ENCODE measurements at places on chromosomes 7 and 10.

GRCh38 chr10:49282879-49283341 lies 16.1 kb upstream of the C10orf71 start:
- DNase-seq = peak; percentile 12

- no peak for DNase-seq
Observed at GRCh38 chr7:24740871-24741270, 16.4 kb downstream of the GSDME start.

DNA sequence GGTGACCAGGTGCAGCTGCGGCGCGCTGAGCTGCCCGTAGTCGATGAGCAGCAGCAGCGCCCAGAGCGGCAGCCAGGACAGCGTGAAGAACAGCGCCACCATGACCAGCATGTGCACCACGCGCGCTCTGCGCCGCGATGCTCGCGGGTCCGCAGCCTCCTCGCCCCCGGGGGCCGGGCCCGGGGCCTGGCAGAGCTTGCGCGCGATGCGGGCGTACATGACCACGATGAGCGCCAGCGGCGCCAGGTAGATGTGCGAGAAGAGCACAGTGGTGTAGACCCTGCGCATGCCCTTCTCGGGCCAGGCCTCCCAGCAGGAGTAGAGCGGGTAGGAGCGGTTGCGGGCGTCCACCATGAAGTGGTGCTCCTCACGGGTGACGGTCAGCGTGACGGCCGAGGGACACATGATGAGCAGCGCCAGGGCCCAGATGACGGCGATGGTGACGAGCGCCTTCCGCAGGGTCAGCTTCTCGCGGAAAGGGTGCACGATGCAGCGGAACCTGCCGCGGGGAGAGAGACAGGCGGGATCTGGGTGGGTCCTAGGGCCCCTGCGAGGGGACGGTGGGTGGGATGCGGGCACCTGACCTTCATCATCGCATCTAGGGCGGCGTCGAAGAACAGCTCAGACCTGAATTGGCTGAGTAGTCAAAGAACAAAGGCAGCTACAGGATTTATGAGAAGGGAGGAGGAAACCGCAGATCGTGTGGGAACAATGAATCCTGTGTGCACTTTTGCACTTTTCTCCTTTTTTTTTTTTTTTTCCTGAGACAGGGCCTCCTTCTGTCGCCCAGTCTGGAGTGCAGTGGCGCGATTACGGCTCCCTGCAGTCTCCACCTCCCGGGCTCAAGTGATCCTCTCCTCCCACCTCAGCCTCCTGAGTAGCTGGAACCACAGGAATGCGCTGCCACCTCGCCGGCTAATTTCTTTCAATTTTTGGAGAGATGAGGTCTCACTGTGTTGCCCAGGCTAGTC lies 22.4 kb upstream of the PPA1 start:
- DNase-seq = no peak

- DNase-seq = no peak
Observed at GRCh38 chr7:104024632-104025031, 35.2 kb upstream of the RELN start.

- DNase-seq = no peak
Observed at GRCh38 chr7:2701832-2702593, 14.0 kb downstream of the AMZ1 start.

DNA sequence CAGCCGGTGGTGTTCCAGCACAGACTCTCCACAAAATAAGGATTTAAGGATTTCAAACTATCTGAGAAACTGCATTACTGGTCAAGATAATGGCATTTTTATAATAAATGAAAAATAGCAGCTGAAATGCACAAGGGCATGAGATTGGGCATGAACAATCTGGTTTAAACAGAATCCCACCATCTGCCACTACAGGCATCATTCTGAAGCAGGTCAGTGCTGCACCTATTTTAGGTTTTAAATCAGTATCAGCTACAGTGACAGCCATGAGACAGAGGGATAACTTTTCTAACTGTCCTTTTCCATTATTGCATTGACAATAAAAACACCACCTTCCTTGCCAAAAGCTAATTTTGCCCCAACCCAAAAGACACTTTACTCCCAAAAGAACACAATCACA lies 186.8 kb downstream of the ETV1 start:
- DNase-seq = no peak

- DNase-seq = no peak
Observed at GRCh38 chr10:96212911-96213310, 58.5 kb downstream of the BLNK start.

GRCh38 chr7:132162556-132163144 lies 413.6 kb downstream of the PLXNA4 start:
- DNase-seq = no peak

DNA sequence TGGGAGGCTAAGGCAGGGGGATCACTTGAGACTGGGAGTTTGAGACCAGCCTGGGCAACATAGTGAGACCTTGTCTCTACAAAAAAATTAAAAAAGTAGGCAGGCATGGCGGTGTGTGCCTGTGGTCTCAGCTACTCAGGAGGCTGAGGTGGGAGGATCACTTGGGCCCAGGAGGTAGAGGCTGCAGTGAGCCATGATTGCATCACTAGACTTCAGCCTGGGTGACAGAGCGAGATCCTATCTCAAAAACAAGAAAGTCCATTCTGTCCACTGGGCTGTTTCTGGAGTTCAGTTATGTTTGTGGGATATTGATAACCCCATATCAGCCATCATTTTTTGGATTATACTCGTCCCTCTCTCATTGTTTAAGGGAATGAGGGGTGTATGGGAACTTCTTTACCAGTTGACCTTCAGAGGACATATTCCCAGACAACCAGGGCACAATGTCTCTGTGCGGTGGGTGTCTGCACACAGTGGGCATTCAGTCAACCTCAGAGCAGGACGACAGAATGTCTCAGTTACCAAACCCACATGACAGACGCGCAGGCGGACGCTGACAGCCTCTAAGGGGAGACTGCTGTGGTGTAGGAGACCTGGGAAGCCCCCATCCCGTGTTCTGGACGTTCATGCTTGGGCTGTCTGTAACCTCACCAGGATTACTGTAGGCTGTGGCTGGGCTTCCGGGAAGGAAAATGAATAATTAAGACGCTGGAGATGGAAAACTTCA lies 69.4 kb downstream of the CARD11 start:
- DNase-seq = no peak

DNA sequence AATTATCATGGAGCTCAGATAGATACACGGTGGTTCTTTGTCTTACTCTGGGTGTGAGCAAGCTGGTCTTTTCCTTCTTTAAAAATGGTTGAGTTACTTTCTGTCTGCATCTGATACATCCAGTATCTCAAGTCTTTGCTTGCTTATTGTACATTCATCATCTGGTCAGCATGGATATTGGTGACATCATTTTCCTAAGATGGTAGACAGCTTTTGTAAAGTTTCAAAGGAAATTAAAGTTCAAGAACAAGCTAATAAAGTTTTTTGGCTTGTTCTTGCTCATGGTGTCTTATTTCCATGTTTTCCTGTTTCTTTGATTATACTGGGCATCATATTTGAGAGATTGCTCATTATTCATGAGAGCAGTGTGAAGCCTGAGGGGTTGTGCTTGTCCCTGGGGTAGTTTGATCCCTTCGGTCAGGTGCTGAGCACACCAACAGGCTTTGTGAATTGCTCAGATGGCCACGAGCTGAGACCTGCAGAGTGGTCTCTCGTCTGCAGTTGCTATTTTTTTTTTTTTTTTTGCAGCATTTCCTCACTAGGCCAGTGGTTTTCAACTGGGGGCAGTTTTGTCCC lies 38.5 kb downstream of the MGMT start:
- DNase-seq = no peak

DNA sequence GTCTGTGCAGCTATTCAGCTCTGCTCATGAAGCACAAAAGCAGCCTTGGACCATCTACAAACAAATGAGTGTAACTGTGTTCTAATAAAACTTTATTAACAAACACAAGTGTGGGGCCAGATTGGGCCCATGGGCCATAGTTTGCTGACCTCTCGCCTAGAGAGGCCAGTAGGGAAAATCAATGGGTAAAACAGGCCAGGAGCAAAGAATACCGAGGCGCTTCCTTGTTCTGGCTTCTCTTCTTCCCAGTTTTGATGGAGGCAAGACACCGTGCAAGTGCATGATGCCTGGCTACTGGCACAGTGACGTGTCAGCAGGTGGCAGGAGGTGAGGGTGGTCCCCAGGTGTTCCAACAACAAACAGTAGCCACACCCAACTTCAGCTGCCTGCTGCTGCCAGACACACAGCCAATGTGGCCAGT lies 94.3 kb upstream of the SDK1 start:
- DNase-seq = no peak

- peak; percentile 38 for DNase-seq
Observed at GRCh38 chr10:84194424-84195043, at the start of gene CDHR1. Gene CDHR1 (plus strand): TSS chr10:84194537. CDS start chr10:84194761, 224 bp downstream.

- no peak for DNase-seq
Observed at GRCh38 chr7:71851776-71852498, 560.2 kb downstream of the CALN1 start.

DNA sequence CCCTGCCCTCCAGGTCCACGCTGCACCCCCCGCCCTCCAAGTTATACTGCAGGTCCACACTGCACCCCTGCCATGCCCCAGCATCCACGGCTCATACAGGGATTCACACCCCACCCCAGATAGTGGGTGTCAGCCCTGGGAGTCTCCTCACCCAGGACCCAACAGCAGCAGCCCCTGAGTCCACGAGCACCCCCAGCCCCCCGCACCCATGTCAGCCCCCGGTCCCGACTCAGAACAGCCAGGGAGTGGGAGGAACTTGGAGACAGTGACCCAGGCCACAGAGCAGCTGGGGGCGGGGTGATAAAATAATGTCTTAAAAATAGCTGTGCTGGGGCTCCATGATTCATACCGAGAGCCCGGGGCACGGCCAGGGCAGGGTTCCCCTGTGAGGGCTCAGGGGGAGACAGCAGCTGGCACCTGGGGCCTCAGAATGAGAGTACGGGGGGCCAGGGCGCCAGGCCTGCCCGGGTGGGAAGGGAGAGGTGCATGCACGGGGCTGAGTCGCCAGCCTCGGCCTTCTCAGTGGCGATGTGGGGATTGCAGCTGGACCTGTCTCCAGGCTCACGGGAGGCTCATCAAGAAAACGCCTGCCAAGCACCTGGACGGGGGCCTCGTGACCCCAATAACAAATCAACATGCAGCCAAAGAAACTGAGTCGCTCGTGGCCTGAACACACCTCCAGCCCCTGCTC lies 29.8 kb downstream of the ADAP1 start:
- DNase-seq = peak; percentile 49

DNA sequence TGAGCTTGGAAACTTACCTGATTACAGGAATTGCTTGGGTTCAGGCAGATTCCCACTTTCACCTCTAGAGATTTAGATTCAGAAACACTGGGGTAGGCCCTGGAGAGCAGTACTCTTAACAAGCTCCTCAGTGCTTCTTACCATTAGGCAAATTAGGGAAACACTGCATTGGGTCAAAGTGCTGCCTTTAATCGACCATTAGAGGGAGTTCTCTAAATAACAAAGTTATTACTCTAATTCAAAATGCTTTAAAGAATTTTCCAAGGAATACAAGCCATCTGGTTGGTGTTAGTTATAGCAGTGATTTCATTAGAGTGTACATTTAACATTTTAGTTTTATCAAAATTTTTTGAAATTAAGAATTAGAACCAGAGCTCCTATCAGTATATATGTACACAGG lies 324.5 kb downstream of the GFRA1 start:
- no peak for DNase-seq

GRCh38 chr7:40306596-40306995 lies 171.8 kb downstream of the SUGCT start:
- DNase-seq = no peak

DNA sequence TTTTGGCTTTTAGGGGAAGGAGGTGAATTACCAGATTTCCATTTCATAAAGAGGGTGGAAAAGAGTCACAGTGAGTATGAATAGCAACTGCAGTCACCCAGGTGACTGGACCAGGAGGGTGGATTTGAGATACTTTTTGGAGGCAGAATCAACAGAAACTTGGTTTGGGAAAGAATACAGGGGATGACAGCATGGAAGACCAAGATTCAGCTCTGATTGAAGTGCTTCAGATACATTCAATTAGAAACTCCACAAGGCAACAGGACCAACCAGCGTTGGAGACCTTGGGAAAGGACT lies 83.0 kb downstream of the SGMS1 start:
- DNase-seq = no peak

DNA sequence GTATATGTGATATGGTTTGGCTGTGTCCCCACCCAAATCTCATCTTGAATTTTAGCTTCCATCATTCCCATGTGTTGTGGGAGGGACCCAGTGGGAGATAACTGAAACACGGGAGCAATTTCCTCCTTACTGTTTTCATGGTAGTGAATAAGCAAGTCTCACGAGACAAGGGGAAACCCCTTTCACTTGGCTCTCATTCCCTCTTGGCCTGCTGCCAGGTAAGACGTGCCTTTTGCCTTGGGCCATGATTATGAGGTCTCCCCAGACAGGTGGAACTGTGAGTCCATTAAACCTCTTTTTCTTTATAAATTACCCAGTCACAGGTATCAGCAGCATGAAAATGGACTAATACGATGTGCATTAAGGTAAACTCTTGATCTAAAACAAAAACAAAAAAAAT lies 357.1 kb upstream of the AOAH start:
- DNase-seq = peak; percentile 47

- no peak for DNase-seq
Observed at GRCh38 chr7:48376263-48376662, 205.0 kb downstream of the ABCA13 start.
